ENCODE measurements at places on chromosomes 11 and 22.

DNA sequence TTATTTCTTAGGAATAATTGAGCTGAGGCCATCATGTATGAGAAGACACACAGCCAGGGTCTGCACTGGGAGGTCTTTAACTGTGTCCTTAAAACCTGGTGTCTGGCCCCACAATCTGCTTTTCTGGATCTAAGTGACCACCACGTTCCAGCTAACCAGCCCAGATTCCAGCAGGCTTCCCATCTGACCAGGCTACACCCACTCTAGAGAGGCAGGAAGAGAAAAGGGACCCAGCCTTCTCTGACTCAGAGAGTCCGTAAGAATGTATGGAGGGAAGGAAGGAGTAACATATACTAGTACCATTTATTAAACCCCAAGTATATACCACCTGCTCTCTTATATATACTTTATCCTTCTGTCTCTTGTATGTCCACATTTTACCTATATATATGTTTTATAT lies 80.1 kb downstream of the LDLRAD3 start:
- DNase-seq: no peak

- no peak for DNase-seq
These were observed 27.3 kb upstream of the SUSD2 start for GRCh38 chr22:24153959-24154358.

GRCh38 chr11:78560826-78561484 lies 13.7 kb downstream of the NARS2 start:
- DNase-seq: no peak

DNA sequence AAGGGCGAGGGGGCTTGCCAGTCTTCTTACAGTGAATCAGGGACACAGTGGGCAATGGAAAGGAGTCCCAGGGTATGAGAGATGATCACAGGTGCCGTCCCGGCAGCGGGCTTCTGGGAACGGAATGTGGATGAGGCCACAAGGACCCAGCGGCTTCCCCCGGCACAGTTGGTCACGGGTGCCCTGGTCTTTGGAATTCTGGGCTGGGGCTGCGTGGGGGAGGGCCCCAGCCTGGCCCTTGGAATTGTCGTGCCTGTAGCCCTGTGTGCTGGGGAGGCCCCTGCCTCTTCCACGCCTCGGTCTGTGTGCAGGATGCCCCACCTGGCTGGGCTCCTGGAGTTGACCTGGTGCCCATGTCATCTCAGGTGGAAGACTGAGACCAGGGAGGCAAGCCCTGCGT lies 76.6 kb downstream of the FBLN1 start:
- no peak for DNase-seq

DNA sequence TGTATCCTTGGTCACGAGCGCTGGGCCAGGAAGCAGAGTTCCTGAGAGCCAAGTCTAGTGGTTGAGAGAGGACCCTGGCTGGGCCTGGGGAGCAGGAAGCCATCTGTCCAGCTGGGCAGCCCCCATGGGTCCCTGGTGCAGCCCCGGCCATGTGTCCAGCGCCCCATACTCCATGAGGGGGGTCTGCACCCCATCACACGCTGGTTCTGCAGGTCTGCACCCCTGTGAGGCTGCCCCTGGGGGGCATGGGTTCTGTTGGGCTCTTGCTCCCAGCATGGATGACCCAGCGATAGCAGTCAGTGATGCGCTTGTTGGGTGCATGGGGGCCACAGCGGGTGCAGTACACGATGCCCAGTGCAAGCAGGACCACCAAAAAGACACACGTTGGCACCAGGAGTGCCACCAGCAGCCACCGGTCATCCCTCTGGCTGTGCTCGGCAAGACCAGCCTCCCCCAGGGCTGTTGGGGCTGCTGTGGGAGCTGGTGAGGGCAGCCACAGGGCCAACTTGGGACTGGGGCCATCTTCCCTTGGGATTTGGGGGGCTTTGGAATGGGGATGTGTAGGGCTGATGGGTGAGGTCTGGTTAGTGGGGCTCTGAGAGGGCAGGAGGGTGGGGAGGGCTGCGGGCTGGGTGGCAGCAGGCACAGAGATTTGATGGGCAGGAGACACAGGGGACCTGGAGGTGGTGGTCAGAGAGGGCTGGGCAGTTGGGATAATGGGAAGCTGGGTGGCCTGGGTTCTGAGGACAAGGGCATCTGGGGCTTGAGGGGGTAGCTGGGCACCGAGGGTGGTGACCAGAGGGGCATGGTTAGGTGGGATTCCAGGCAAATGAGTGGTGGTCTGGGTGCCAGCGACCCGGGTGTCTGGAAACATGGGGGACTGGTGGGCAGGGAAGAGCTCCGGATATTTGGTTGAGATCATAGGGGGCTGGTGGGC lies 2.0 kb downstream of the CD248 start:
- DNase-seq: no peak

Data from midbrain (tissue), 1 donor.